ENCODE measurements at places on chromosomes 3 and 15.

GRCh38 chr15:89399238-89400115 lies 64.9 kb upstream of the POLG start:
- DNase-seq = no peak

DNA sequence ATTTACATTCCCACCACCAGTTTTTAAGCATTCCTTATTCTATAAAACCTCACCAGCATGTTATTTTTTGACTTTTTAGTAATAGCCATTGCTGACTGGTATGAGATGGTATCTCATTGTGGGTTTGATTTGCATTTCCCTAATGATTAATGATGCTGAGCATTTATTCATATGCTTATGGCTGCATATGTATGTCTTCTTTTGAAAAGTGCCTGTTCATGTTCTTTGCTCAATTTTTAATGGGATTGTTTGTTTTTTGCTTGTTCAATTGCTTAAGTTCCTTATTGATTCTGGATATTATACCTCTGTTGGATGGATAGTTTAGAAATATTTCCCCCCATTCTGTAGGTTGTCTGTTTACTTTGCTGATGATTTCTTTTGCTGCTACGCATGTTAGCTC lies 16.1 kb downstream of the TBC1D5 start:
- DNase-seq = no peak

- DNase-seq = no peak
These were observed 553.4 kb downstream of the OCA2 start for GRCh38 chr15:27545494-27546255.

DNA sequence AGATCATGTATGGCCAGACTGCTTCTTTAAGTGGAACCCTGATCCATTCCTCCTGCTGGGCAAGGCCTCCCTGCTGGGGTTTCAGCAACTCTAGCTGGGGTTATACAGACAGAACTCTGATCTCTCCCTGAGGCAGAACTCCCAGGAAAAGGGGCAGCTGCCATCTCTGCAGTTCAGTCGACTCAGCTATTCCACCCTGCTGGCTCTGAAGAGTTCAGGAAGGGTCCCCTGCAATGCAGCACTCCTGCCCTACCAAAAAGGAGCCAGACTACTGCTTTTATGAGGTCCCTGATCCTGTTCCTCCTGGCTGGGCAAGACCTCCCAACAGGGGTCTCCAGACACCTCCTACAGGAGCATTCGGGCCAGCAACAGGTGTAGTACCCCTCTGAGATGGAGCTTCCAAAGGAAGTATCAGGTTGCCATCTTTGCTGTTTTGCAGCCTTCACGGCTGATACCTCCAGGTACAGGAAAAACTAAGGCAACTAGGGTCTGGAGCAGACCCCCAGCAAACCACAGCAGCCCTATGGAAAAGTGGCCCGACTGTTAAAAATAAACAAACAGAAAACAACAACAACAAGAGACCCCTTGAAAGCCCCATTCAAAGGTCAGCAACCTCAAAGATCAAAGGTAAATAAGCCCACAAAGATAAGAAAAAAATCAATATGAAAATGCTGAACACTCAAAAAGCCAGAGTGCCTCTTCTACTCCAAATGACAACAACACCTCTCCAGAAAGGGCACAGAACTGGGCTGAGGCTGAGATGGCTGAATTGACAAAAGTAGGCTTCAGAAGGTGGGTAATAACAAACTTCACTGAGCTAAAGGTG lies 14.2 kb upstream of the CP start:
- no peak for DNase-seq

DNA sequence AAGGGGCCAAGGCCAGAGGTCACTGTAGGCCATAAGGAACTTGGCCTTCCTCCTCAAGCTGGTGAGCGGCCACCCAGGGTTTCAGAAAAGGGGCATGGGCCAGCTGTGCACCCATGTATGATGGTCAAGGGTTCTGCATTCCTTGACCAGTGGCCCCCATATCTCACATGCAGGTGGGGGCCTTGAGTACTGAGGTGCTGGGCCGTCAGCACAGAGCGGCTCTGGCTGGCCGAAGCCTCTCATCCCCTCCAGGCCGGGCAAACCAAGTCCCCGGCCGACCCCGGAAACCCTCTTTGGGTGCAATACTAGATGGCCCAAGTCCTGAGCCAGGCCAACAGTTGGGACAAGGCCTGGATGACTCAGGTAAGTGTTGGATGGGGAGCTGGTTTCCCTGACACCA lies 9.5 kb downstream of the ALG3 start:
- DNase-seq = no peak

- peak; percentile 33 for DNase-seq
These were observed 48.0 kb downstream of the SMAD6 start for GRCh38 chr15:66749841-66750575.

- no peak for DNase-seq
These were observed 985.2 kb upstream of the ROBO1 start for GRCh38 chr3:80753021-80753420.

GRCh38 chr3:157522648-157523047 lies 19.4 kb upstream of the VEPH1 start:
- no peak for DNase-seq

GRCh38 chr3:29279286-29279685 lies 1.6 kb upstream of the RBMS3 start:
- no peak for DNase-seq

- no peak for DNase-seq
These were observed 59.4 kb downstream of the CALML4 start for GRCh38 chr15:68145706-68146105.

DNA sequence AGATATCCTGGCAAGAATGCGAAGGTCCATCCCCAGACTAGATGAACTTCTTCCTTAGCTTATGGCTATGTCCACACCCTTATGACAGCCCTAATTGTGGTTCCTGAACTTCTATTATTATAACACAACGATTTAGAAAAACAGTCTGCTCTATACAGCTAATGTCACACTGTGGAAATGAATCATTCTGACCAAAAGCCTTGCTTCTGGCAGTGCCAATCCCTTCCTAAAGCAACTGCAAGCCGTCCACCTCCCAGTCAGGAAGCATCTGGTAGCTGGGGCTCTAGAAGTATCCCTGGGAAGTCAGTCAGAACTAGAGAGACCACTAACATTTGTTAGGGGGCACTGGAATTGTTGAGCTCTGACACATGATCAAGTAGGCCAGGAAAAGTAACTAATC lies 45.0 kb downstream of the MYO5A start:
- peak; percentile 48 for DNase-seq

GRCh38 chr3:56205406-56205805 lies 262.9 kb downstream of the ERC2 start:
- no peak for DNase-seq

DNA sequence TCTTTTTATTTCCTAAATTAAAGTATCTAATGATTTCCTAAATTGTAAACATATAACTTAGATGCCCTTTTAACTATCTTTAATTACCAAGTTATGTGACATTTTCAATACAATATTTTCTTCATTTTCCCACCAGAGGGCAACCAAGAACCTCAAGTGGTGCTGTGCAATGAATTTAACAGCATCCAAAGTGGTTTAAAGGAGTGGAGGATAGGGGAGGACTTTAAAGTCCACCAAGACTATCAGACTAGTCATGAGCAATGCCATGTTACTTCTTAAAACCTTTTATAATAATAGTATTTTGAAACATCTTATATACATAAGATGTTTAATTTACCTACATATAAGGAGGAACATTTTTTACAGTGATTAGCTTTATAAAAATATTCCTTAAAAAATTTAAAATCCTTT lies 74.4 kb downstream of the DLG1 start:
- DNase-seq = peak; percentile 59

- DNase-seq = no peak
These were observed 37.7 kb upstream of the TMEM45A start for GRCh38 chr3:100454677-100455076.

GRCh38 chr15:65254356-65254755 lies 32.3 kb downstream of the PARP16 start:
- DNase-seq = no peak

DNA sequence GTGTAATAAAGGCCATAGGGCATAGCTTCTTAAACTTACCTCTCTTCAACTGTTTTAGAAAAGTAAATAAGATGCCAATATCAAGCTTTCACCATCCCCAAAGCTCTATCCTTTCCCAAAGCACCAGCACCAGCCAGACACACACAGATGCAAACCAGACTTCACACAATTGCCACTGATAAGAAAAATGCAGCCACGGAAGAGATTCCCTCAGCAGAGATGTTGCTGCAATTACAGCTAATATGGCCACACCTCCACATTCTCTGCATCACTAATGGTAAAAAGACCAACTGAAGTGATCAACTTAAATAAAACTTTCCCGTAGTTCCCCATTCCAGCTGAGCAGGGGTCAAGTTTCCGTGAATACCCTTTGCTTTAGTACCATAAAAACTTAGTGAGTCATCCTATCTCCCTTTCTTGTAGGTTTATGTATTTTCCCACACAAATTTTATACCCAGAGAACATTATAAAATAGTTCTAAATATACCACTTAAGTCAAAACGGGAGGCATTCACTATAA lies 64.4 kb downstream of the SLC9A9 start:
- DNase-seq = no peak

- DNase-seq = no peak
These were observed 175.1 kb downstream of the NFKBIZ start for GRCh38 chr3:102024270-102024904.

DNA sequence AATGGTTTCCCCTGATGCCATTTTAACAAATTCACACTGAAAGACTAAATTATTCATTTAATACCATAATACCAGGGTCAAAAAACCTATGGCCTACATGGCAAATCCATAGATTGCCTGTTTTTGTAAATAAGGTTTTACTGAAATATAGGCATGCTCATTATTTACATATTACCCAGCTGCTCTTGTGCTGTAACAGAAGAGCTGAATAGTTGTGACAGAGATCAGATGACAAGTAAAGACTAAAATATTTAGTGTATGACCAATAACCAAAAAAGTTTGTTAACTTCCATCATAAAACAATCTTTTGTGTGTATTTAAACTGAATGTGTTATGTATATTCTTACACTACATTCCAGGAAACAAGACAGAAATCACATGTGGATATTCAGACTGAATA lies 60.2 kb downstream of the DENND4A start:
- peak; percentile 2 for DNase-seq

DNA sequence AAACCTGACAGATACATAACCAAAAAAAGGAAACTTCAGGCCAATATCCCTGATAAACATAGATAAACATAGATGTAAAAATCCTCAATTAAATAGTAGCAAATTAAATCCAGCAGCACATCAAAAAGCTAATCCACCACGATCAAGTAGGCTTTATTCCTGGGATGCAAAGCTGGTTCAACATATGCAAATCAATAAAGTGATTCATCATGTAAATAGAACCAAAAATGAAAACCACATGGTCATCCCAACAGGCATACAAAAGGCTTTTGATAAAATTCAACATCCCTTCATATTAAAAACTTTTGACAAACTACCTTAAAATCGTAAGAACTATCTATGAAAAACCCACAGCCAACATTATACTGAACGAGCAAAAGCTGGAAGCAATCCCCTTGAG lies 882.2 kb downstream of the NTRK3 start:
- peak; percentile 46 for DNase-seq

DNA sequence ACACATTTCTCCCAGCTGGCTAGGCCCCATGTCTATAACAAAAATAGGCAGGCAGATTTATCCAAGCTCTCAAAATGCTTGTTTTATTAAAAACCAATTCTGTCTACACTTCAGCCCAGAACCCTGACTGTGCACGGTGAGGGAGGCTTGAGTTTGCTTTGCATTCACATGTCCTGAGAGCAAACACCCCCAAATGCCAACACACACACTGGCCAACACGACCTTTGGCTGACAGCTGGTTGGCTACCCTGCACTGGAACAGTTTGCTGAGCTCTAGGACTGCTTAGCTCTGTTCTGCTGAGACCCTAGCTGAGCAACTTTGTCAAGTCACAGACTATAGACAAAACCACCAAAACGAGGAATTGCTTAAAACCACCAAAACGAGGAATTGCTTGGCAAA lies 3.6 kb downstream of the STIMATE start:
- no peak for DNase-seq

DNA sequence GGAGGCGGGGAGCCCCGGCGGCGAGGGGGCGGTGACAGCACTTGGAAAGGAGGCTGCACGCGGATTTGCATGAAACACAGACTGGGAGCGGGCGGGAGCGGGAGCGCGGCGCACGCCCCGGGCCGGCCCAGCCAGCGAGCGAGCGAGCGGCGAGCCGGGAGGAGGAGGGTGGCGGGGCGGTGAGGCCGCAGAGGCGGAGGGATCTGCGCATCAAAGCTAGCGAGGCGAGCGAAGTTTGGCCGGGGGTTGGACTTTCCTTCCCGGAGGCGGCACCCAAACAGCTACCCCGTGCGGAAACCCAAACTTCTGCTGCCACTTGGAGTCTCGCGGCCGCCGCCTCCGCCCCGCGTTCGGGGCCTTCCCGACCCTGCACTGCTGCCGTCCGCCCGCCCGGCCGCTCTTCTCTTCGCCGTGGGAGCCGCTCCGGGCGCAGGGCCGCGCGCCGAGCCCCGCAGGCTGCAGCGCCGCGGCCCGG lies at the start of gene SMAD3:
TSS of gene SMAD3 (plus strand) at position 72 of the 475 bp plus-strand sequence. CDS start 553 bp downstream, outside the sequence.
- peak; percentile 96 for DNase-seq

DNA sequence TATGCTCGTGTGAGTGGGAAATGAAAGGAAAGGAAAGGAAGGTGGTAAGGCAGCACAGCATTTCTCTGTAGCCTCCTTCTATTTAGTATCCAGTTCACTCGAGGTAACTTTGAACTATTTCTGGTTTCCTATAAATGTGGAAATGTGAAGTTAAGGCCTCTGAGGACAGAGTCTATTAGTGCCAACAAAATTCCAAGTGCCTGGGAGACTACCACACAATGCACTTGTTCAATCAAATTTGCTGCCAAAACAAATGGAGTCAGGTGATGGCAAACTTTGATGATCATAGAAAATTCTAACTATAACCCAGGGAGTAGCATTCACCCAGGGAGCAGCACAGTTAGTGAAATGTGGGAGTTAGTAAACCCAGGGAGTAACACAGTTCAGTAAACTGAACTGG lies 155.1 kb downstream of the ALCAM start:
- DNase-seq = no peak

DNA sequence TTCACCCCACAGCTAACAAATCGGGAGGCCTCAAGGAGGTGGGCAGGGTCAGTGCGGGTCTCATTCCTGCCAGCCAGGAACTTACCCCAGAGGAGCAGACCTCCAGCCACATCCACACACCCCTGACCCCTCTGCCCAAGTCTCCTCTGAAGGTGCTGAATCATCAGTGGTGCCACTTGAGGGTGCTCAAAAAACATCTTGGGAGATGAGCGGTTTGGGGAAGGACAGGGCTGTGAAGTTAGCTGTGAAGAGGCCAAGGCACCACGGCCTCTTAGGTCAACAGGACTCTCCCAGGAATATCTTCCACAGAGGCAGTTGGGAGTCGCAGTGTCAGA lies 1.2 kb downstream of the DAPK2 start:
- no peak for DNase-seq

DNA sequence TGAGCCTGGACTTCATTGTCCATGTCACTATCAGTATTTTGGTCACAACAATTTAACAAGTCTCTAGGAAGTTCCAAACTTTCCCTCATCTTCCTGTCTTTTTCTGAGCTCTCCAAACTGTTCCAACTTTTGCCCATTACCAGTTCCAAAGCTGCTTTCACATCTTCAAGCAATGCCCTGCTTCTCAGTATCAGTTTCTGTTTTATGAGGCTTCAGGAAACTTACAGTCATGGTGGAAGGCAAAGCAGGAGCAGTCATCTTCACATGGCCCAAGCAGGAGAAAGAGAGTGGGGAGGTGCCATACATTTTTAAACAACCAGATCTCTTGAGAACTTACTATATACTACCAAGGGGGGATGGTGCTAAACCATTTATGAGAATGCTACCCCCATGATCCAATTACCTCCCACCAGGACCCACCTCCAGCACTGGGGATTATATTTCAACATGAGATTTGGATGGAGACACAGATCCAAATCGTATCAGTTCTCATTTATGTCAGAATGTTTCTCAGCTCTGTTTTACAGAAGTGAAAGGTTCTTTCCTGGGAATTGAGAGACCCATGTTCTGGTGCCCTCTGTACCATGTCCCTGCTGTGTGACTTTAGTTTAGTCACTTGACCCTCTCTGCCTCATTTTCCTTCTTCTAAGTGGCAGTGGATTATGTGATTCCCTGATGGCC lies 169.7 kb downstream of the PLCL2 start:
- DNase-seq = no peak
